ENCODE measurements at places on chromosomes 6 and 20.

DNA sequence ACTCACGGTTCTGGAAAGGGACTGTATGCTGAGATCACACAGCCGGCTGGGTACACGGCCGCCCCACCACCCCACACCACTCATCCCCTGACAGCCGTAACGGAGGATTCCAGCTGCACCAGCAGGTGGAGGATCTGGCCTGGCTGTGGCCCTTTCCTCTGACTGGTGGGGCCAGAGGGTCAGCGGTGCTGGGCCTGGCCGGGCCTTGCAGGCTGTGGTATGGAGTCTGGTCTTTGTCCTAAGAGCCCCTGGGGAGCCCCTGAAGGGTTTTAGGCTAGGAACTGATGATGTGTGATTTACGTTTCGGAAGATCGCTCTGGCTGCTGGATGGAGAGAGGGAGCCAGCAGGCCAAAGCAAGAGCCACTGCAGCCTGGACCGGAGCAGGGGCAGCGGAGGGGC lies 26.6 kb downstream of the NOL4L start:
- no peak for DNase-seq

GRCh38 chr6:135261872-135262725 lies 81.0 kb downstream of the MYB start:
- no peak for DNase-seq

DNA sequence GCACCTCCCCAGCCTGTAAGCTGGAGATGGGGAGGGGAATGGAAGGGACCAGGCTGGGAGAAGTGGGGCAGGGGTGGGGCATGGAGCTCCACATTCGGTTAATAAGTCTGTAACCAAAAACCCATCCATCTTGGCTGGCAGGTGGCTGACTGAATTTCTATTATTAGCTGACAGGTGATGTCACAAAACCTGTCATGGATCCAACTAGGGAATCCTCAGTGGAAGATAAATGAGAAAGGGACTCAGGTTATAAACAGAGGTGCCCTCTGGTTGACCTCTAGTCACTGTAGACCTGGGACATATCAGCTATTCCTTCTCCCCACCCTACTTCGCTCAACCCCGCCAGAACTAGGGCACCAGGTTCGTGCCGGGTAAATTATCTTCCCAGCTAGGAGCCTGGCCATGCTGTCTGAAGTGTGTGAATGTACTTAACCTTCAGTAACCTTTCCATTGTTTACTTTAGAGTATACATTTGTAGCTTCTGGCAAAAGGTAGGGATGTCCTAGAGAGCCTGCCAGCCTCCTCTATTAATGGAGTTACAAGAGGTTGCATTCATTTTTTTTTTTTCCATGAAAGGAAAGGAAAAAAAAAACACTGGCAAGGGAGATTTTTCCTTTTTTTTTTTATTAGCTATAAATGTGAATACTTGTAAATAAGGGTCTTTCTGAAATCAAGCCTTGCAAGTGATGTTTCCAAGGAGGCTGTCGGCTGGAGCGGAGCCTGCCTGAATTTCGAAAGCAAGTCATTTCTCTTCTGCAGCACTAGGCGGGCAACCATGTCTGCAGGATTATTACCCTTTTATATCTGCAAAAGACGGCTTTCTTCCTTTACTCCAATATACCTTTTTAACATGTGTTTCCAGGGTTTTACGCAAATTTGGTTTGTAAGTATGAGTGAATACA lies 135.9 kb downstream of the TMEM242 start:
- no peak for DNase-seq

DNA sequence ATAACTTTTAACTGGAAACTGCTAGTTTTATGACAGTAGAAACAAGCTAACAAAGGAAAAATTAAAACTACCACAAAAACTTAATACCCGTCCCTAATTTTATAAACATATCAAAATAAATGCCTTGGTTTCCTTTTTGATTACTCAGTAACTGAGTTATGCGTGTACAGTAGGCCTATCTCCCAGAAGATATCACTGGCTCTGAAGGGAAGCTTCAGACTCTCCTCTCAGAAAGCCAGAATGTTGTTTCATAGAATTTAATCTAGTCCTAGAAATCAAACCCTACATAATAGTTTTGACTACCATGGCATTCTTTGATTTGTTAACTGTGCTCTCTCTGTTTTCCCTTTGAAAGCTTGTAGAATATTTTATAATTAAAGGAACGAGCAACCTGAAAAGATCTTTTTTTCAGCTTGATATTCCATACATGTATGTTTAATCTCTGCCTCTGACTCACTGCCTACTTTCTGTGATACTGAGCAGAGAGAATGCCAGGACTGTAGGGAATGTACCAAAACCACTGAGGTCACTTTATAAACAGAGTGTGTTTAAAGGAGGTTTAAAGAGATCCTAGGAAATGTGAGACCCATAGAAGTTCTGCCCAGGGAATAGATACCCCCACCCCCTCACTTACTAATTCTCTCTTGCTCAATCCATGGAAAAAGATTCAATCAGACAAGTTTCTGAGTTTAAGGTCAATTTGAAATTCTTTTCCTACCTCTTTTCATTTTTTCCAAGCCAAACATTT lies 311.5 kb downstream of the HDGFL1 start:
- DNase-seq, result no peak

DNA sequence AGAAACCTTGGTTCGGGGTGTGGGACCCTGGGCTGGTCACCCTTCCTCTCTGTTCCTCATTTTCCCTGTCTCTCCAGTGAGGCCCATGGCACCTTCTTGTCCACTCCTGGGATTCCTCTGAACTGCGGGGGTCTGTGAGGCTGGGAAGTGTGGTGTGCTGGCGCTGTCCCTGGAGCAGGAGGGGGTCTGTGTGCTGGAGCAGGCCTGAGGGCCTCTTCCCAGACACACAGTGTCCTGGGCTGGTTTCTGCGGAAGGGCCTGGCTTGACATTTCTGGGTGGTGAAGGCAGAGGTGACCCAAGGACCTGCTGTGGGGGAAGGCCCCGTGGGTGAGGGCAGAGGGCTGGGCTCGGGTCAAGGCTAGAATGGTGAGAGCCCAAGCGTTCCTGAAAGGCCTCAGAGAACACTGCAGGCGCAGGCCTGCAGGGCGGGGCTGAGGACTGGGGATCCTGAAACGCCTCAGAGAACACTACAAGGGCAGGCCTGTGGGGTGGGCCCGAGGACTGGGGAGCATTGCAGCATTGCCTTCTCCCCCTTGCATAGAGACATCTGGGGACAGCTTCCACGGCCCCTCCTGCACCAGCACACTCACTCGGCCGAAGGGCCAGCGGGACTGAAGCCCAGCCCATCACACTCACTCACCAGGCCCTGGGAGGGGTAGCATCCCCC lies 10.6 kb upstream of the BAK1 start:
- DNase-seq, result no peak

DNA sequence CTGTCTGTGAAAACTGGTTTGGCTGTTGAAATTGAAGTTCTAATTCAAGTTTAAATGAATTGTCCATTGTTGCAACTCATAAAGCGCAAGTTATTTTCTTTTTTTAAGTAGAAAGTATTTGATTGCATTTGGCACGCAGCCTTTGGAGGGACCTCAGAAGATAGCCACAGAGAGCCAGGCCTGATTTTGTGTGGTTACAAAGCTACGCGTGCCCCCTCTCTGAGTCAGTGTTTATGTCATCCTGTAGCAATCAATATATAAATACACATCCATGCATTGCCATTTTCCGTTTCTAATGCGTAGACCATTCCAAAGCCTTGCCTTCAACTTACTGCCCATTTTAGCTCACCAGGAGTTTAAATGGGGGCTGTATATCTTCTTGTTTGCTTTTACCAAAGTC lies 173.2 kb downstream of the TMEM242 start:
- no peak for DNase-seq

DNA sequence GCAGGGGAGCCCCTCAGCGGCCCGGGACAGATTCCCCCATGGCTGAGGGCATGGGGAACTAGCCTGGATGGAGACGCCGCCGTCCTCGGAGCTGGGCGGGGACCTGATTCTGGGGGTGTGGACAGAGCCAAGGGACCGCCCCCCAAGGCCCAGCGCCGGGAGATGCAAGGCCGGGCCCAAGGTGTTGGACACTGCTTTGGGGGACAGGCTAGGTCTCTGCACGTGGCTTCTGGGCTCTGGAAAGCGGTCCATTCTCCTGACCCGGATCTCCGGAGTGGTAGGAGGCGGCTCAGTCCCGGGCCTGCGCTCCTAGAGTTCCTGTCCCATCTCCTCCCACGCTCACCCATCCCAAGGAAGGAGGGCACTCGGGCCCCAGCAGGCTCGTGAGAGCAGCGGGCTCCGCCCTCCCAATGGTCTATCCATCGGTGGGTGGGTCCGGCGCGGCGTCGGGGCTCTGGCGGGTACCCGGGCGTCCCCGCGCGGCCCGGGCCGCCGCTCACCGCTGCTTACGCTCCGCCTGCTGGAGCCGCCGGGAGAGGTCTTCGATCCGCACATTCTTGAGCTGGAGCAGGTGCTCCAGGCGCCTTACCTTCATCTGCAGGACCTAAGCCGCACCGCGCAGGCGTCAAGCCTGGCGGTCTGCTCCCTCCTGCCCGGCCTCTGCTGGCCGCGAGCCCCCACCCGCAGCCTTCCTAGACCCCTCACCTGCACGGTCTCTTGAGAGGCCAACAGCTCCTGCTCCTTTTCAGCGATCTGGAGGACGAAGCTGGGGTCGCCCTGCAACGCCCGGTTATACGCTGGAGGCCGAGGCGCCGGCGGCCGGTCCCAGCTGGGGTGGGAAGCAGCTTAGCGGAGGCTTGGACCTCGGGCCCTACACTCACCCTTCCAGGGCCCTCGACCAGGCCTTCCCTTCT lies 3.3 kb downstream of the SPEF1 start:
- DNase-seq, result no peak

- DNase-seq, result no peak
Observed at GRCh38 chr6:155223646-155224451, 40.0 kb upstream of the CLDN20 start.

- no peak for DNase-seq
Observed at GRCh38 chr20:62493886-62494285, 18.1 kb upstream of the GATA5 start.

DNA sequence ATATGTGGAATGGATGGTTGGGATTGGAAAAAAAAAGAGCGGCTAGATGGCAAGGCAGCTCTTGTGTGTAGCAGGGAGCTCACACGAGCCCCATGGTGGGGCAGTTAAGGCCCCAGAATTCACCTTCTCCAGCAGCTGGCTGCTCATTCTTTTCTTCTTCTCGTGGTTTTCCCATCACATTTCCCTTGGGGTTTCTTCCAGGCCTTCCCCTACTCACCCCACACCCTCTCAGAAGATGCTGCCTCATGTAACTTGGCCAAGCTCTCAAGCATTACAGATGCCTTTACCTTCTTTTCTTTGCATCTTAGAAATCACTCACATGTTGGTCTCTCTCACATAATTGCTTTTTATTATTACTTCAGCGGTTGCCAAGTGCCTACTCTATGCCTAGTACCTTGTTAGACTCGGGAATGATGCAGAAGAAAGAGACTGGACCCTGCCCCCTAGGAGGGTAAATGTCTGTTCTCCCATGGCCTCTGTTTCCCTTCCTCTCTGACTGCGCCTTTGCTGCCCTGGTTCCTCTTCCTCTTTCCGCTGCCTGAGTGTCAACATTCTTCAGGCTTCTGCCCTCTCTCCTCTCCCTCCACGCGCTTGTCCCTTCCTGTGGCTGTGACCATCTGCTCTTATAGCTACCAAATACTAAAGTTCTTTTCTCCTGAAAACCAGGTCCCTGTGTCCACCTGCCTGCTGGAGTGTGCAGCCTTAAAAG lies 28.6 kb downstream of the PPARD start:
- DNase-seq, result no peak

DNA sequence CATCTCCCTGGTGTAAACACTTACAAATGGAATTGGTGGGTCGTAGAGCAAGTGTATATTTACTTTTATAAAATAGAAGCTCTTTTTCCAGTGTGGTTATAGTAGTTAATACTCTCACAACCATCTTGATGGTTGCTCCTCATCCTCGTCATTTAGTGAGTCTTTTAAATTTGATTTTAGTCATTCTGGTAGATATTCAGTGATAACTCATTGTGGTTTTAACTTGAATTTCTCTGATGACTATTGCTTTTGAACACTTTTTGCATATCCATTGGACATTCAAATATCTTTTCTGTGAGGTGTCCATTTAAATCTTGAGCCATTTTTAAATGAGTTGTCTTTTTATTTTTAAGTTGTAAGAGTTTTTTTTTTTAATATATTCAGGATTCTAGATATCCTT lies 189.2 kb upstream of the PHACTR1 start:
- DNase-seq, result no peak

- no peak for DNase-seq
Observed at GRCh38 chr6:144559865-144560593, 274.9 kb downstream of the UTRN start.

DNA sequence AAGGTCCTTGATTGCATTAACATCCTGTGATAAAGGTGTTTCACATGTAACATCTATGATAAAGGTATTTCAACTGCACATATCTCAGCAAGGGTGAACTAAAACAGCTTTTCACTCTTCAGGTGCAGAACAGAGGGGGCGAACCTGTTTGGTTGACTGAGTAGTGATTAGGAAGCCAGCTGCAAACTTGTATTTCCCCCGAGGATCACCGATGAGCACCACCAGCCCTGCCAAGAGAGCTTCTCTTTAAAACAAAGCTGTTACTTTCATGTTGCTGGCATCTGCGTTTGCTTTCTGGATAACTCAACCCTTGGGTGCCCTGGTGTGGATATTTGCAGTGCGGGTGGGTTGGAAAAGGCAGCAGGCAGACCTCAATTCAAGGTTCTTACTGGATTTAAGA lies 39.6 kb downstream of the JAG1 start:
- DNase-seq, result no peak

GRCh38 chr6:134317471-134318131 lies at the start of gene SGK1:
SGK1 (minus strand) TSS chr6:134318112; CDS start chr6:134317460, 652 bp downstream.
- DNase-seq, result peak; percentile 19

DNA sequence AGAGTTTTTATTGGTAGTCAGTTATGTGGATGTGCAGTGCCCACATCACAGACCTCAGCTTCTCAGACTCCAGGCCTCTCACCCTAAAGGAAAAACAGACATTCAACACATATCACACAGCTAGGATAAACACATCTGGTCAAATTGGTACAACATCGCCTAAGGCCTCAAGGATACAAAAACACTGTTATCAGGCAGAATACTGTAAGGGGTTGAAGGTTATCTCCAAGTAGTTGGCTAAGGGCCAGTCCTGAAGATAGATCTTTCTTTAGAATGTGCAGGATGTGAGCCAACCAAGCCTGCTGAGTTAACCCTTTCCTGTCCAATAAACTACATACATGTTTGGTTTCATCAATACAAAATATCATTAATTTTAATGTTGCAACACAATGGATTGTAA lies 308.4 kb upstream of the GJE1 start:
- no peak for DNase-seq

DNA sequence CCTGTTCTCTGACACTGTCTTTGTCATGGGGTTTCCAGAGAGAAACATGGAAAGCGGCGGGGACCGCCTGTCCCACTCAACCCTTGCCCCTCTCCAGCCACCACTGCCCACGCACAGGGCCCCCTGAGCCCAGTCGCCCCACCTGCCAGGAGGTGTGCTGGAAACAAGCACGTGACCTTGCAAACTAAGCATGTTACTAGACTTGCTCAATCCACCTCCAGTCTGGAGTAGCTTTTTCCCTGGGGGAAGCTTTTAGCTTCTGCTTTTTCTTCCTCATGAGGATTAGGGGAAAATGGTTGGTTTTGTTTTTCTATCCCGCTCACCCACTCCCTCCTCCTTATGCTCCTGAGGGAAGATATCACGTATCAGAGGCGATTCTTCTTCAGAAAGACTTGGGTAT lies 105.7 kb downstream of the PLEKHG1 start:
- no peak for DNase-seq

DNA sequence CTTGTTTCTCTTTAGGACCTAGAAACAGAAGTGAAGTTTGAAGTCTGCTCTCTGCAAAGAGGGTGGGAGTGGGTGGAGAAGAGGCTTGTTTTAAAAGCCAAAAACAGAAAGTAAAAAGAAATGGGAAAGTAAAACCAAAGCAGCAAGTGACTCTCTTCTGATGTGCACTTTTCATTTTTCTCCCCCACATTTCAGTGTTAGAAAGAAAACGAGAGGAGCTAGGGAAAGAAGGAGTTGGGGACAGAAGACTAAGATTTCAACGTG lies 1.3 kb downstream of the C6orf141 start:
- DNase-seq, result no peak
